Placental epithelial cell (primary cell): ENCODE measurements at places on chromosomes 16 and 17. TPM values are rescaled to one million over a fixed set of nuclear protein-coding genes. Genes with fewer than 3 reads are reported as not detected.

The ABCC6 gene
- 0.79 TPM in 1 of 2 replicates, not detected in the other for total RNA-seq

The NPTX1 gene
- under 0.01 and 0.54 TPM in 2 replicates for total RNA-seq

The FBRS gene
- 31.6 and 47.1 TPM in 2 replicates for total RNA-seq

The TNFSF13 gene
- 1.4 and 1.6 TPM in 2 replicates for total RNA-seq

The SCNN1B gene
- not detected in 2 replicates for total RNA-seq

The CD300E gene
- not detected in 2 replicates for total RNA-seq

The MPP2 gene
- 0.43 and 0.79 TPM in 2 replicates for total RNA-seq
